Activated CD8-positive, alpha-beta T cell treated with anti-CD3 and anti-CD28 coated beads for 36 hours (primary cell): ENCODE measurements at places on chromosomes 6 and 20. TPM values are rescaled to one million over a fixed set of nuclear protein-coding genes. Genes with fewer than 3 reads are reported as not detected.

DNA sequence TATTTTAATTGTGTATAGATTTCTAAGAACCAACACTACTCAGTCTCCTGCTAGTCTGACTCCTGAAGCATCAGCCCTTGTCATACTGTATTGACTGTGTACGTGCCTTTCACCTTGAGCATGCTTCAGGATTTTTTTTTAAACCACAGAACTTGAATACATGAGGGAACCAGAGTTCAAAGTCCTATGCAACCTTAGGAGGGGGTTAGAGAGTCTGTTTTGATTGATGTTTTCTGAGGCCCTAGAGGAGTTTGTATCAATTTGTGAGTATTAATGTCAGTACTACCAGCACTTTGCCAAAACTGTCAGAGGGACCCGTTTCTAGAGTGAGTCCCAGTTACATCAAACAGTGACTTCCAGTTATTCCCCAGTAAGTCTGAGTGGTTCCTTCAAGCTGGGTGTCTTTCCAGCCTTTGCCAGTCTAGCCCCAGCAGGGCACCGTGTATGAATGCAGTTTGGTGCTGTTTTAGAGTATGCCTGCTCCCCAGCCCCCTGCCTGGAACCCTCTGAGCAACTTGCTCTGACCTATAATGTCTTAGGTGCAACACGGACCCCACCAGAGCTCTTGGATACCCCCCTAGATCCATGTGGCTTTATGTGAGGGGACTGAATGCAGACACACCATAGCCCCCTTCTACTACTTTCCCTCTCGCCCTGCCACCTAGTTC is 8.5 kb downstream of the TP53INP2 start:
- no peak for DNase-seq

KHDRBS2 gene
- total RNA-seq = not detected

ADA gene
- 32.8 TPM for total RNA-seq

- no peak for DNase-seq
Measured at GRCh38 chr6:167420858-167421766, 96.2 kb downstream of the TTLL2 start.

DNA sequence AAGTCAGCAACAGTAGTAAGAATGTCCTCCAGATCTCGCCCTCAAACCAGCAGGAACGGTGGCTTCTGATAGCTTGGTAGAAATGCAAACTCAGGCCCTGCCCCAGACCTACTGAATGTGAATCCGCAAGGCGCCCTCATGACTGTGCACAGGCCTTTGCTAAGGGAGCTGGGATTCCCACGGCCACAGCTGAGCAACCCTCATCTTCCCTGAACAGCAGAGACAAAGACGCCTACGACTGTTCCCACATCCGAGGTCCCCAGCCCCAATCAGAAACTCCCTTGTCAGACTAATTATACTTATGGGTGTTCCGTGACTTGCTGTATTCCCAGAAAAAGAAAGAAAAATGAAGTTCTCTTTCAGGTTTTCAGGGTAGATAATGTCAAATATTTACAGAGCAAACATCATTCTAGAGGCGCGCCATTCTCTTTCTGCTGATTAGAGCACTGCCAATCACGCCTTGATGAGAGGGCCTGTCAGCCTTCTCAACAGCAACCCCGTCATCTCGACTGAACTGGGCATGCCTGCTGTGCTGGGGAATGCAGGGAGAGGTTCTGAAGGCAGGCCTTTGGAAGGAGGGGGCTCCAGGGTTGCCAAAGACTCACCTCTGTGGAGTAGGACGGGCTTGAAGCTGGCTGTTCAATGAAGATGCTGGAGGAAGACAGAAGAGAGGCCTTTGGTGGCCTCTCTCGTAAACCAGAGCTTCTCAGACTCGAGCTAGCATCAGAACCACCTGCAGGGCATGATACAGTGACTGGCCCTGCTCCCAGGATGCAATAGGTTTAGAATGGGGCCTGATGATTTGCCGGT is 79.9 kb downstream of the ZNF217 start:
- no peak for DNase-seq

- no peak for DNase-seq
Measured at GRCh38 chr6:19876672-19877071, 39.5 kb downstream of the ID4 start.
